ENCODE measurements at places on chromosomes 1 and 21.

- no peak for DNase-seq
These were observed 1.4 kb upstream of the VANGL1 start for GRCh38 chr1:115640384-115640783.

- no peak for DNase-seq
These were observed 31.2 kb downstream of the ARID4B start for GRCh38 chr1:235296729-235297128.

DNA sequence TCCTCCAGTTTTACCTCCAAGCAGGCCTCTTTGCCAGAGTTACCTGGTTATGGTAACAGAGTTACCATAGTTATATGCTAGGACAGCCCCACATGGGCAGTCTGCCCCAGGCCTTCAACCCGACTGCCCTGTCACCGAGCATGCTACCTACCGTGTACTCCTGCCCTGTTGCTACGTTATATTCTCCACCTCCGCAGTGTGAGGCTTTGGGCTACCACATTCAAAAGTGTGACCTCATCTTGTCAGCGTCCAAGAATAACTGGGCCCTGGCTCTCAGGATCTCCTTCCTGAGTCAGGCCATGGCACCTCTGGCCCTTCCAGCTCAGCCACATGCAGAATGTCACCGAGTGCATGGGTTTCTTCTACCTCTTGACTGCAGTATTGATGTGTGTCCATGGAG lies 8.9 kb downstream of the MAPKAPK2 start:
- no peak for DNase-seq

DNA sequence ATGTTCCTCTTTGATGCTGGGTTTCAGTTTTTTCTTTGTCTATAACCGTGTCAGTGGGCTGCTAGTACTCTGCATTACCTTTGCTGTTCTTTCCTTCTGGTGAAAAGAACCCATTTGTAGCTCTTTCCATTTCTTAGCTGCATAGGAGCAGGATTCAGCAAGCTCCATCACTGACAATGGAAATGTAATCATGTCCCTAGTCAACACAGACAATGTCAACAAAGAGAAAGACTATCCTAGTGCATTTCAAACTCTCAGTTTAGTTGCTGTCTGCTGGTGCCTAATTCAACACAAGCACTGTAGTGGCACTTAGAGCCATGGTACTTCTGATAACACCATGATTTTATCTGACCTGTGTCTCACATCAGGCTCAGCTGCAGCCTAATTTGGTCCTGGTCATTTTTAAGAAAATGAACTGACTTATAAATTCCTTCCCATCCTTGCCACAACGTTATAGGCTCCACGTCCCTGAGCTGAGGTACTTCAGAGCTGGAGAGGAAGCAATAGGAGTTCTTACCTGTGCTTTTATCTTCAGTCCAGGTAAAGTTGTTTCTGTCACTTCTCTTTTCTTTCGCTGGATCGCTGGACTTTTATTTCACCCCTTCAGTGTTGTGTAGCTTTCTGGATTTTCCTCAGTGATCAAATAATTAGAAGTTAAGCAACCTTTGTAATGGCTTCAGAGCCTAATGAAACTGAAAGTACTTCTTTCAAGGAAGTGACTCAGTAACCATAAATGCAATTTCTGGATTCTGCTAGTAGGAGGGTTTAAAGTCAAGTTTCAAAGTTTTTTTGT lies at the start of gene GBP3:
GBP3 (minus strand) TSS at position 700 of the 793 bp plus-strand sequence. CDS start 2,145 bp downstream, outside the sequence.
- DNase-seq, result no peak

- DNase-seq, result no peak
These were observed 924 bp upstream of the CAMSAP2 start for GRCh38 chr1:200737647-200738291.

DNA sequence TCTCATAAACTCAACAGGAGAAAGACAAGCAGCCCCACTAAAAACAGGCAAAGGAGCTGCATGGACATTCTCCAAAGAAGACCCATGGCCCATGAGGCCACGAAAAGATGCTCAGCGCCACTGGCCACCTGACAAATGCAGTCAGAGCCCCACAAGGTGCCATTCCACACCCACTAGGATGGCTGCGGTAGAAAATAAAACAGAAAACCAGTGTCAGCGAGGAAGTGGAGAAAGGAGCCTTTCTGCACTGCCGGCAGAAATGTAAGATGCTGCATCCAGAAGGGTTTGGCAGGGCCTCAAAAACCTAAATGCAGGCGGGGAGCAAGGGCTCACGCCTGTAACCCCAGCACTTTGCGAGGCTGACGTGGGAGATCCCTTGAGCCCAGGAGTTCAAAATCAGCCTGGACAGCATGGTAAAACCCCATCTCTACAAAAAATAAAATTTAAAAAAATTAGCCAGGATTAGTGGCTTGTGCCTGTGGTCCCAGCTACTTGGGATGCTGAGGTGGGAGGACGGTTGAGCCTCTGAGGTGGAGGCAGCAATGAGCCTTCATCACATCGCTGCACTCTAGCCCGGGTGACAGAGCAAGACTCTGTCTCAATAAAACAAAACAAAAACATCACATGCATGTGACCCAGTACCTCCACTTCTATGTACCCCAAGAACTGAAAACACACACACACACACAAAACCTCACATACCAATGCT lies 4.2 kb downstream of the WNT9A start:
- no peak for DNase-seq

GRCh38 chr1:176932114-176933104 lies 232.1 kb downstream of the ASTN1 start:
- no peak for DNase-seq

DNA sequence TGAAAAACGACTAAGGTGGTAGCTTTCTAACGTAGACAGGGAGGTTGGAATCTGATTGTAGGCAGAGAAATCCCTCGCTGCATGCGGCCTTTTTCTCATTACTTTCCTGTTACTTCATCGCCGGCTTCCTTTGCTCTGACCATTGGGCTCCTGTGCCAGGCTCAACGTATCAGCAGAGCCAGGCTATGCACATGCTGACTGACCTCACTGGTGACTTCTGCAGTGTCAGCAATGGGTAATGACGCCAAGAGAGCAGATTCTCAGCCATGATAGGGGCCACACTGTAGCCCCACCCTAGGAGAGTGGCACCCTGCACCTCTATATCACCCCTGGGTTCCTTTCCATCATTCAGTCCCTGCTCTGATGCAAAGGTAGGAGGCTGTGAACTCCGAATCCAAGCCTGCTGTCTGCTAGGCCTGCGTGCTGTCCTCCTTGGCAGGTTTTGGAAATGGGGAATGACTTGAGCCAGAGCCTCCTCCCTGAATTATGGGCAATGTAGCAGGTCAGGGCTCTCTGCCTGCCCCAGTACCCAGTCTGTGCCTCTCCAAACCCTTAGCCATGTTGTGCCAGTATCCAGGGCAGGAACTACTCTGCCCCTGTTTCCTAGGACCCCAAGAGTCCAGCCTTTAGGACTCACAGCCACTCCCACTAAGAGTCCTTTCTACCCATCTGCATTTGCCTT lies 11.4 kb downstream of the PPFIA4 start:
- DNase-seq, result no peak

DNA sequence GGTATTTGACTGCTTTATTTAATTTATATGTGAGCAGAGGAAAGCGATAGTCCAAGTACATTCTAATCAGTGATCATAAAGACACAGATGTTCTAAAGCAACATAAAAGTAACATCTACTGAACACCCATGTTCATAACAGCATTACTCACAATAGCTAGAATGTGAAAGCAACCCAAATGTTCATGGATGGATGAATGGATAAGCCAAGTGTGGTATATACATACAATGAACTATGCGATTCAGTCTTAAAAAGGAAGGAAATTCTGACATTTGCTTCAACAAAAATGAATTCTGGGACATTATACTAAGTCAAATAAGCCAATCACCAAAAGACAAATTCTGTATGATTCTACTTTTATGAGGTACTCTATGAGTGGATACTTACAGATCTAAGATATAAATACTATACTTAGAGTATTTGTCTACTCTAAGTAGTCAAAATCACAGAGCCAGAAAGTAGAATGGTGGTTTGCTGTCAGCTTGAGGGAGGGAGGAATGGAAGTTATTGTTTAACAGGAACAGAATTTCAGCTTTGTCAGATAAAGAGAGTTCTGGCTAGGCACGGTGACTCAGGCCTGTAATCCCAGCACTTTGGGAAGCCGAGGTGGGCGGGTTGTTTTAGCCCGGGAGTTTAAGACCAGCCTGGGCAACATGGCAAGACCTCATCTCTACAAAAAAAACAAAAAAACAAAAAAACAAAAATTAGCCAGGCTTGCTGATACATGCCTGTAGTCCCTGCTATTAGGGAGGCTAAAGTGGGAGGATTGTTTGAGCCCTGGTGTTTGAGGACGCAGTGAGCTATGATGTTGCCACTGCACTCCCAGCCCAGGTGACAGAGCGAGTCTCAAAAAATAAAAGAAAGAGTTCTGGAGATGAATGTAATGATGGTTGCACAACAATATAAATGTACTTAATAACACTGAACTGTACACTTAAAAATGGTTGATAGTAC lies 79.7 kb upstream of the ARHGAP29 start:
- no peak for DNase-seq

DNA sequence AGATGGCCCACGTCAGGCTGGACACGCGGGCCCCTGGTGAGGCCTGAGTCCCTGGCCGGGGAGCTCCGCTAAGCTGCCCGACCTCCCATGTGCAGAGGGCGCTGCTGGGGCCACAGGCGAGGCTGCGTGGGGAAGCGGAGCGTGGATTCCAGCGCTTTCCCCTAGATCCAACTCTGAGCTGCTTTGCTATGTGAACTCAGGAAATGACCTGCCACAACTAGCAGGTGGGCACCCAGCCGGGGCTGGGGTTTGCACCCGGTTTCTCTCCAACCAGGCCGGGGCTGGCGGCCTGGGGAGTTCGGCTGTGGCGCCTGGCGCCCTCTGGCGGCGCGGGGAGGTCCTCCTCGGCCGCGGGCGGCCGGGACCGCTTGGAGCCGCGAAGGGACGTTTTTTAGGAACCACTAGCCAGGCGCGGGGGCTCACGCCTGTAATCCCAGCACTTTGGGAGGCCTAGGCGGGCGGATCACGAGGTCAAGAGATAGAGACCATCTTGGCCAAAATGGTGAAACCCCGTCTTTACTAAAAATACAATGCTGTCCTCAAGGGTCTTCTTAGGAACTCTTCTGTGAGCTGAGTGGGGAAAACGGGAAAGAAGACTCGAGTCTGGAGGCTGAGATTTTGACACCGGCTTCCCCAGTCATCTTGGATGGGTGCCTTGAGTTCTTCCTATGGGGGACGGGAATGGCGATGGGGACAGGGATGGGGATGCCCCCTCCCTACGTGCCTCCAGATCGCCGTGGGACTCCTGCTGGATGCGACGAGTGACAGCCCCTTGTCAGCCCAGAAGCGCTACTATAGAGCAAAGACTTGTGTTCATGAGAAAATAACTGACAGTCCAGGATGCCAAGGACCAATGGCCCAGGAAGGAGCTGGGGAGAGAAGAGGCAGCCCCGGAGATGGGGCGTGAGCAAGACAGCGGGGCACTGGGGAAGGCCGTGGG lies 12.6 kb downstream of the PYCR2 start:
- DNase-seq, result peak; percentile 39

GRCh38 chr1:114008480-114008941 lies 29.2 kb downstream of the OLFML3 start:
- DNase-seq, result no peak

DNA sequence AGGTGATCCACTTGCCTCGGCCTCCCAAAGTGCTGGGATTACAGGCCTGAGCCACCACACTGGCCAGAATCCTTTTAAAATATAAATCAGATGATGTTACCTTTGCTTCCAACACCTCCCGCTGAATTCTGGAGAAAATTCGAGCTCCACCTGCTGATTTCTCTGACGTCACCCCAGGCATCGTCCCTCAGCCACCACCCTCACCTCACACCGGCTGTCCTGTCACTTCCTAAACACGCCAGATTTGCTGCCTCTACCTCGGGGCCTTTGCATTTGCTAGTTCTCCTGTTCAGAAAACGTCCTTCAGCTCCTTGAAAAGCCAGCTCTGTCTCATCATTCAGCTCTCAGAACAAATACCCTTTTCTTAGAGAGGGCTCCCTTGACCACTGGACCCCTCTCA lies 57.9 kb downstream of the FBXO2 start:
- DNase-seq, result no peak

- DNase-seq, result no peak
These were observed 642 bp downstream of the TRIM62 start for GRCh38 chr1:33180911-33181890.

- DNase-seq, result no peak
These were observed 113.9 kb downstream of the GRIK1 start for GRCh38 chr21:29825936-29826335.

- DNase-seq, result no peak
These were observed 17.7 kb upstream of the DMBX1 start for GRCh38 chr1:46471848-46472492.

- DNase-seq, result no peak
These were observed 34.8 kb upstream of the SLC35F3 start for GRCh38 chr1:233869680-233870079.

- no peak for DNase-seq
These were observed 21.5 kb upstream of the NHLH2 start for GRCh38 chr1:115862403-115862802.

DNA sequence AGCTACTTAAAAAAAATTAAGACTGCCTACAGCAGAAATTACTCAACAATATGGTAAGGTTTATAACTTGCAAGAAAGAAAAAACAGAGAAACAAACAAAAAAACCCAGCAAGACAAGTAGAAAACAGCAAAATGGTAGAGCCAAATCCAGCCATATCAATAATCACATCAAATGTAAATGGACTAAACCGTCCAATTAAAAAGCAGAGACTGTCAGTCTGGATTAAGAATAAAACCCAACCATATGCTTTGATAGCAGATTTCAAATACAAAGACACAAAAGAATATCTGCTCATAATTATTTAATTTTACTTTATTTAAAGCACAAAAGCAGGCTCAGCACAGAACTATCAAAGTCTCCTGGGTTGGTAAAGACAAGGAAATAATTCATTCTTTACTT lies 17.5 kb downstream of the PACC1 start:
- no peak for DNase-seq

- no peak for DNase-seq
These were observed 431.4 kb downstream of the NEGR1 start for GRCh38 chr1:71850936-71851335.

GRCh38 chr1:51559064-51559500 lies 40.0 kb upstream of the EPS15 start:
- no peak for DNase-seq

GRCh38 chr1:33575324-33575879 lies 103.0 kb downstream of the ZSCAN20 start:
- no peak for DNase-seq

GRCh38 chr1:150161747-150162581 lies 12.2 kb downstream of the PLEKHO1 start:
- DNase-seq, result no peak

- no peak for DNase-seq
These were observed 121.1 kb upstream of the RAVER2 start for GRCh38 chr1:64623750-64624191.
